ENCODE measurements at places on chromosomes 3 and 15.

GRCh38 chr3:117557464-117558090 lies 848.0 kb downstream of the TUSC7 start:
- no peak for DNase-seq

DNA sequence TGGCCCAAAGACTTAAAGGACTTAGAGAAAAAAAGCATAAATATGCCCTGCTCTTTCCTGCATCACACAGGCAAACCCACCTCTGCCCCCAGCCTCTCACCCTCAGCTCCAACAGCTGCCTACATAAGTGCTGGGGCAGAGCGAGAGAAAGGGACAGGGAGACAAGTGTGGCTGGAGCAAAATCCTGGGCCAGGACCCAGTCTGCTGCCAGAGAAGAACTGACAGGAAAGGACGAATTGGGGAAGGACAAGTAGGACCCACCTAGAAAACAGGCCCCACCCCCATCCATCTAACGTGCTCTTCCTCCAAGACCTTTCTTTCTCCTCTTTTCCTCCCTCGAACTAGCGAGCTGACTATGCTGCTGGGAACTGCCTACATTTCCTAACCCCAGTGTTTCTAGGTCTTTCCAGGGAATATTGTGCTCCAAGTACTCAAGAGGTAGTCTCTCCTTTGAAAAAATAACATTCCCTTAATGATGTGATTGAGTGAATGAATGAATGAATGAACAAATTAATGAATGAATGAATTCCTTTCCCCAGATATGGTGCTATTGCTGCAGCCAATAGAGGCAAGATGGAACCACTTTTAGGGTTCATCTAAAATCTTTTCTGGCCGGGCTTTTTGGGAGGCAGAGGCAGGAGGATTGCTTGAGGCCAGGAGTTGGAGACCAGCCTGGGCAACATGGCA lies 18.4 kb downstream of the IGDCC4 start:
- no peak for DNase-seq

DNA sequence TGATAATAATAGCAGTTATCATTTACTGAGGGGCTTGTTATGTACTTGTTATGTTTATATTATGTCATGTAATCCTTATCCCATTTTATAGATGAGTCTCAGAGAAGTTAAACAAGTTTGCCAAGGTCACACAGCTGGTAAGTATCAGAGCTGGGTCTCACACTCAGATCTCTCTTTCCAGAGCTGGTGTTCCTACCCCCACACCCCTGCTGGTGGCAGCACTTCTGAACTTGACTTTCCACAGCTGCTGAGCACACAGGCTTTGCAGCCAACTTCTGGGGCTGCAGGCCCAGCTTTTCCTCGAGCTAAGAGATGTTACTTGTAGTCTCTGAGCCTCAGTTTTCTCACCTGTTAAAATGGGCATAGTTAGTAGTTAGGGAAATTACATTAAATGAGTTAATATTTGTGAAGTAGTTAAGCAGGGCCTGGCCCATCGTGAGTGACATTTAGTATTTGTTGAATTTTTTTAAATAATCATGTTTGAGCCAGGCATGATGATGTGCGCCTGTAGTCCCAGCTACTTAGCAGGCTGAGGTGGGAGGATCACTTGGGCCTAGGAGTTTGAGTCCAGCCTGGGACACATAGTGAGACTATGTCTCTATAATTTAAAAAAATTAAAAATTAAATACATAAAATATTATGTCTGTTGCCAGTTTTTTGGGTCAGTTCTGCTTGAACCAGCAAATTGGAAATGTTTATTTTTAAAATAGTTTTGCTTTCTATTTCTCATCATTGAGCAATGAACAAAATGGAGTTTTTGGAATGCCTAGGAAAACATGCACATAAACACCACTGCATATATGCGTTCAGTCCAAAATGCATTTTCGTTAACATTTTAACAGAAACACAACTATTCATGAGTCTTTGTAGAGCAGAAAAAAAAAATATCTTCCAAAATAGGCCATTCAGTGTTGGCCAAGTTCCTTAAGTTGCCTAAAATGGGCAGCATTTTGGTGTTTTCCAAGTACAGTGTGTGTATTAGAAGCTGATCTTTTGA lies 87.3 kb downstream of the SMAD6 start:
- no peak for DNase-seq

DNA sequence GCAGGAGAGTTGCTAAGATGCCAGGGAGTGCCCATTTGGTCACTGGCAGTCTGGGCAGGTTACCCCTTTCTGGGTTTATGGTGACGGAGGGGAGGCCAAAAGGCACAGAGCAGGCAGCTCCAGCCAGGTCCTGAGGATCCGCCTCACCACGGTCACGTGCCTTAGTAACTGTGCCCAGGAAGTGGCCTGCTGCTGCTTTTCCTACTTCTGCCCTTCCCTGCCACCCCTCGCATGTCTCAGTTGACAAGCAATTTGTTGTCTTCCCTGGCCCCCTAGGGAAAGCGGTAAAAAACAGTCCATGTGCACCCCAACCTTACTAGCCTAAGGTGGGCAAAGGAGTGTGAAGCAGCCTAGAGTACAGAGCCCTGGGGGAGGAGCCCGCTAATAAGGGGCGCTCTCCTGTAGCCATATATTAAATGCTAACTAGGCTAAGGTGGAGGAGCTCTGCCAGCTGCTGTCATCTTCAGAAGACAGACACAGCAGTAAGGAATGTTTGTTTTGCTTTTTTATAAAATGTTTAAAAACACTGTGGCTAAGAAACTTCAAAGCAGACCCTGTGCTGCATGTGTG lies 9.1 kb upstream of the LIPH start:
- DNase-seq: no peak

DNA sequence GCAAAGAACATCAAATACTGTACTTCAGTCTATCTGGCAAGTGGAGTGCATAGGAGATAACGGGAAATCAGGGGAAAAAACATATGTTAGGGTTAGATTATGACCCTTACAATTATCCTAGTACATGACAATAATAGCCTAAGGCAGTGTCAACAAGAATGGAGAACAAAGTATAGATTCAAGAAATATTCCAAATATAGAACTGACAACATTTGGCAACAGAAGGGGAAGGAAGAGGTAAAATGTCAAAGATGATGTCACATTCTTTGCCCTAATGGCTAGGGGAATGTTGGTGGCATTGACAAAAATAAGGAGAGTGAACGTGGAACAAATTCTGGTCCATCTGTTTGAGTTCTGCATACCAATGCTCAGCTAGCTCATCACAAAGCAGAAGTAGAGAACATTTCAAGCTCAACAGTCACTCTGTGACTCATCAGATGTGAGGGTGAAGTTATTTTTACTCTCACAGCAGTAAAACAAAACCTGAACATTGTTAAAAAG lies 15.5 kb upstream of the ATP8B4 start:
- DNase-seq: peak; percentile 75

GRCh38 chr3:104040896-104041295 lies 1325.8 kb upstream of the ALCAM start:
- no peak for DNase-seq

- no peak for DNase-seq
Observed at GRCh38 chr3:182962166-182962565, 18.2 kb downstream of the DCUN1D1 start.

- DNase-seq: no peak
Observed at GRCh38 chr15:88571153-88571851, 24.8 kb upstream of the DET1 start.

GRCh38 chr3:133295199-133295901 lies 104.5 kb upstream of the BFSP2 start:
- peak; percentile 41 for DNase-seq

GRCh38 chr3:7749931-7750695 lies 751.5 kb upstream of the LMCD1 start:
- no peak for DNase-seq
